ENCODE measurements at places on chromosomes 7 and 10.

GRCh38 chr7:149558149-149558861, 60.7 kb upstream of the ZNF746 start:
- ATAC-seq: no peak

GRCh38 chr7:7181519-7182155, 707 bp upstream of the C1GALT1 start:
- ATAC-seq: peak; percentile 72

DNA sequence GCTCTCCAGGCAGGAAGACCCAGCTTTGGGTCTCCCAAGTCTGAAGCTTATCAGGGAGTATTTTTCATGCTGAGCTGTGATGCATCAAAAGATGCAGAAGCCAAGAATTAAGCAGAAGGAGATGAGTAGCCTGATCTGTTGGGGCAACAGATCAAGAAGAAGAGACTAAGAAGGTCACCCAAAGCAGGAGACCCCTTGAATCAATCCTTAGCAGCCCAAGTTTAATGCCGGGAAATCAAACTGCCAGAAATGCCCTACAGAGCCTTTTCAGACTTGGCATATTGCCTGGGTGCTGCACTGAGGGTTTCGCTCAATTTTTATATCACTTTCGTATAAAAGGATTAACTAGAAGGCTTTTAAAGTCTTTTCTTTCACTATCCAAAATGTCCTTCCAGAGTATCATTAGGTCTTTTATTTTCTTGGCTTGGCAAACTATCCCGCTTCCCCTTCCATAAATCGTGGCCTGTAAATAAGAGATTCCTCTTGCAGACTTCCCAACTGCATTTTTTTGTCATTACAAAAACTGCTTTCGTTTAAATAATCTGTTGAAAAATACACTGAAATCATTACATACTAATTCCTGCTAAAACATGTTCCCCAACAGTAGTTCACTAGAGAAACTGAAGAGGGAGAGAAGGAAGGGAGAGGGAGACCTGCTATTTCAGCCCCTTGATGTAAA, 49.0 kb upstream of the STK17A start:
- ATAC-seq: no peak

- no peak for ATAC-seq
These were observed 63.4 kb downstream of the KIAA1549 start for GRCh38 chr7:138917771-138918170.

DNA sequence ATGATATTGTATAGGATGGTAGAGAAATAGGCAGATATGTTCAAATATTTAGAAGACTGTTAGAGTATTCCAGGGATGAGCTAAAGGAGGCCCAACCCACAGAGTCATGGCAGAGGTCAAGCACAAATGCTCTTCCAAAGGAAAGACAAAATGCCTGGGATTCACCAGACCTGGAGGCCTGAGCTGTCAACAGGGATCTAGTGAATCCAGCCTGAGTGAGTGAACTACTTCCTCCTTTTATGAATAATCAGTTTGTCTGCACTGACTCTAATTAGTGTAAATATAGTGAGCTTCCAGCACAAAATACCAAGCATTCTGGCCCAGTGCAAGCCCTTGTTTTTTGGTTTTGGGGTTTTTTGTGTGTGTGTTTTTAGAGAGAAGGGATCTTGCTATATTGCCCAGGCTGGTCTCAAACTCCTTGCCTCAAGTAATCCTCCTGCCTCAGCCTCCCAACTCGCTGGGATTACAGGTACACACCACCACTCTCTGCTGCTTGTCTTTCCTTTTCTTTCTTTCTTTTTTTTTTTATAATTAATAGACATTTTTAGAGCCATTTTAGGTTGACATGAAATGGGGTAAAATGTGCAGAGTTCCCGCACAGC, 244.4 kb downstream of the SKIDA1 start:
- no peak for ATAC-seq

- ATAC-seq: no peak
These were observed 310.3 kb upstream of the ZNF32 start for GRCh38 chr10:43958964-43959363.

DNA sequence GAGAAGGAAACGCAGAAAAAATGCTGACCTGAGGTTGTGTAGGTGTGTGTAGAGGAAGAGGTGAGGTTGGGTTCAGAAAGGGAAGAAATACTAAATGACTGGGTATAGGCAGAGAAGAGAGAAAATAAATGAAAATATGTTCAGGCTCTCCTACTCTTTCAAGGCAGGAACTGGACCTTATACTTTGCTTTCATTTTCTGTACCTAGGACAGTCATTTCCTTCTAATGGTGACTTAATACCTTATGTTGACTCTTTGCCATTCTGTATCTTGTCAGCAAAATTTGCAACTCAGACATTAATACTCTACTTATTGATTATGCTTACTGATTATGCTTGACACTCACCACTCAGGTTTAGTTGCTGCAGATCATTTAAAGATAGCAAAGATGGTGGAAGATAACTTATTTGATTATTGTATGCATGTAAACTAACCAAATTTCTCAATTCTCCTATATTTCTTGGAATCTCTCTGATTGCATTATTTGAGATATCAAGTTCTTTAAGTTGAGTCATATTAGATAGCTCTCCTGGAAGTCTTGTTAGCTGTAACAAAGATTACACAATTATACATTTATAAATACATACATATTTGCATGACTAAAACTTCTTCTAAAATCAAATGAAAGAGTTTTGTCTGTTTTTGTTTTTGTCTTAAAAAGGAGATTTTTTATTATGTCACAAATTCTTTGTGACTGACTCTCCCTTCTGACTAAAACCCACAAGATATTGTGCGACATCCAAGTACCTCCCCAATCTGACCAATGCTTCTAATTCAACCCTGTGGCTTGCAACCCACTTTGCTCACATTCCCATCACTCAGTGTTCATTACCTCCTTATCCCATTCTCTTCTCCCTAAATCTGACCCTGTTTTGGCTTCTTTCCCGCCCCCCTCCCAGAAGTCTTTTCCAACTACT, 20.0 kb downstream of the LRRD1 start:
- ATAC-seq: no peak

DNA sequence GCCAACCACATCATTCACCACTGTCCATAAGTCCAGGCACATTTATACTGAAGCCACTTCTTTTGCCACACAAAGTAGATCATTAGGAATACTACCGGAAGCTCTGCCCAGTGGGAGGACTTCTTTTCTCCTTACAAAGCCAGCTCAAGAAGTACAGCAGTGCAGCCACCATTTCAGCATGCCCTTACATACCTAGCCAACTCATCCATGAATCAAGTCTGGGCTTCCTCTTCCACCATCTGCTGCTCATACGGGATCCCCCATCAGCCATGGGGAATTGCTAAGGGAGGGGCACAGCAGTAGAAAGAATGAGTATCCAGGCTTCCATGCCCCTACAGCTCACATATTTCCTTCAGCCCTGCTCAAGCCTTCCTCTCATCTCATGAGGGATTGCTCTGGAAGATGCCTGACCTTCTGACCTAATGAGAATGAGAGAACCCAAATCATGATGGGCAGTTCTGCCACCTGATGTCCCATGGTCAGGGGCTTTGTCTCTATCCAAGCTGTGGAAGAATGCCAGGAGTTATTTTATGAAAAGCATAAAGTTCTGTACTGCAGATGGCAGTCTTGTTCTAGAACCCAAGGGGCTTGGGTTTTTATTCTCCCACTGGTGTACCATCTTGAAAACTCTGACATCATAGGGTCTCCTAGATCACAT, 39.5 kb downstream of the ACSM6 start:
- no peak for ATAC-seq

DNA sequence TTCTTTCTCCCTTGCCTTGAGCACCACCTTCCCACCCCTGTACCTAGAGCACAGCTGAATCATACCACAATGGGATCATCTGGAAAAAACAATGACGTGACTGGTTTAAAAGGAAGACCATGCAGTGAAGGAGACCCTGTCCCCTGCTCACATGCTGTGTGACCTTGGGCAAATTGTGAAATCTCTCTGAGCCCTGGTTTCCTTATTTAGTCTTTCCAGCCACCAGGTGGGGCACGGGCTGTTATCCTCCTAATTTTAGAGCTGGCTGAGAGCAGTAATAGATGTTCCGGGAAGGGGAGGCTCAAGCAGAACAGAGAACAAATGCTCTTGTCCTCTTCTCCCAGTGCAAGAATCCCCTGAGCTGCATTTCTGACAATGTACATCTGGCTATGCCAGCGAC, 198.3 kb downstream of the RPS24 start:
- ATAC-seq: no peak

GRCh38 chr7:96591900-96592676, 117.6 kb downstream of the SEM1 start:
- ATAC-seq: no peak

DNA sequence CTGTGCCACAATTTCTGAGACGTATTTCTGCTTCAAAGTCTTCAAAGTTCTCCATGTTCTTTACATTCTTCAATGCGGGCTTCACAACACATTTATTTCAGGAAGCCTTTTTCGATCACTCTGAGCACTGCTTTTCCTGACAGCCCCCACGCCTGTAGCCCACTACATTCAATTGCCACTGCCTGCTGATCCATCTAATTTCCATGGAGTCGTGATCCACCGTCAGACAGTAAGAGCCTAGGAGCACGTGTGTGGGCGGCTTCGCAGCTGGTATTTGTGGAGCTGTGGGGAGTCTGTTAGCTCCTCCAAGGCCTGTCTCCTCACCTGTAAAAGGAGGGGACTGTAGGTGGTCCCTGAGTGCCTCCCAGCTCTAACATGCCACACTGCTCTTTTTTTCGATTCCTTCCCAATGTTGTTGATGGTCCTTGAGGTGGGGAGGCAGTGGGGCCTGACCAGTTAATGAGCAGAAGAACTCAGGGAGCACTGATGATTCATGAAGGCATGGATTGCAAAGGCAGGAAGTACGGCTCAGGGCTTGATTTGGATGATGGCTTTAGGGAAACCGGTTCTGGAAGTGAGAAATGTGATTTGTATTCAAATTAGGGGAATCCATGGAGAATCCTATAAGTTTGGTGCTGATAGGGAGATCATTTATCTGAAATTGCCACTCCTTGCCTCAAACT, 401.1 kb upstream of the PODXL start:
- no peak for ATAC-seq

- no peak for ATAC-seq
These were observed 160.2 kb downstream of the IPMK start for GRCh38 chr10:58107506-58107905.

DNA sequence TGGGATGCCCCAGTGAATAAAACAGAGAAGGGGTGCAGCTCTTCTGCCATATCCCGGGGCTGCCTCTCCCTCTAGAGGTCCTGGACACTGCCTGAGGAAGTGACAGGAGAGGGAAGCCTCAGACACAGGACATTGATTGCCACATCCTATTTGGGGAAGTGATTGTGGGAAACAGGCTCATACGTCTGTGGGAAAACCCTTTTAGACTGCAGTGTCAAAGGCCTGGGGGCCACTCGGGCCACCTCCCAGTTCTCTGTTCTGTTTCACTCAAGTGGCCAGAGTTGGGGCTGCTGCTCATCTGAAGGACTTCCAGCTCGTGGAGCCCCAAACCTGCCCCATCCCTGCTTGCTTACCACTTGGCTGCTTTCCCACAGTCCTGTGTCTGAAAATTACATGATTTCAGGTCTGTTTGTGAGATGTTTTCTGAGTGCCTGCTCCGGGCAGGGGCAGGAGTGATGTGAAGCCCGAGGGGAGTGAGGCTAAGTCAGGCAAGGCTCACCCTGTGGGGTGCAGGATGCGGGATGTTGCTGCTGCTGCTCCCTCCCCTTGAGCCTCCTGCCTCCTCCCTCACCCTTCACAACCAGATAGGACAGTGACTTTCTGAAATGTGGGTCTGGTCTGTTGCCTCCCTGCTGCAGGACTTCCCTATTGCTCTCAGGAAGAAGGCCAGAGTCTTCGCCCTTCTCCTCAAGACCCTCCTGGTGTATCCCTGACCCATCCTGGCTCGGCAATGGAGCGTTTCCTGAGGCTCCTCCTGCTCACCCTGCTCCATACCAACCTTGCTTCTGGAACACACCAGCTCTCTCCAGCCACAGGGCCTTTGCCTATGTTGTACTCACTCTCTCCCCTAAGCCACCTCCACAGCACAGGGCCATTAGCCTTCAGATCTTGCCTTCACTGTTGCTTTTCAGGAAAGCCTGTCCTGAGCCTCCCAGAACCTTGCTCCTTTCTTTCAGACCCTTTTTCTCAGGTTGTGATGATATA, 58.4 kb downstream of the NEURL1 start:
- no peak for ATAC-seq

DNA sequence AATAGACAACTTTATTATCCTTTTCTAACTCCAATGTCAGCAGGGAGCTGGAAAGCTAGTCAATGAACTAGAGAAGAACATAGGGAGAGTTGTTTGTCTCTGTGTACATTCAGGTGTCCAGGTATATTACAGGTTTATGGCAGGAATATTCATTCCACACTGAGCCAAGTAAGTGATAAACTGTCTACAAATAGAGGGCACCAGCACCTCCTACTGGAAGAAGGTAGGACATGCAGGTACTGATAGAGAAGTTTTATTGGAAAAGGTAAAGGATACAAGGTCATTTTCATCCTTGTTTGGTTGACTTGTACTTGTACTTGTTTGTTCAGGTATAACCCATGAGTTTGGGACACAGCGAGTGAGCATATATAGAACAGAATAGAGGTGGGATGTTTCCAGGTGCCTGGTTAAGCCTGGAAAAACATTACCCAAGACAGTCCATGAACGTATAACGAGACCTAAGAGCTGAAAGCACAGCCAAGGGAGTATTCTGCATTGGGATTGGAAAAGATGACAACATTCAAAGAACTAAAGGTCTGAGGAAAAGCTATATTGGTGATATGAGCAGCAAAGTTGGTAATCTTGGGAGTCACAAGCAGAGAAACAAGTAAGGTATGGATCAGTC, 61.4 kb upstream of the PPP1R3C start:
- ATAC-seq: no peak

DNA sequence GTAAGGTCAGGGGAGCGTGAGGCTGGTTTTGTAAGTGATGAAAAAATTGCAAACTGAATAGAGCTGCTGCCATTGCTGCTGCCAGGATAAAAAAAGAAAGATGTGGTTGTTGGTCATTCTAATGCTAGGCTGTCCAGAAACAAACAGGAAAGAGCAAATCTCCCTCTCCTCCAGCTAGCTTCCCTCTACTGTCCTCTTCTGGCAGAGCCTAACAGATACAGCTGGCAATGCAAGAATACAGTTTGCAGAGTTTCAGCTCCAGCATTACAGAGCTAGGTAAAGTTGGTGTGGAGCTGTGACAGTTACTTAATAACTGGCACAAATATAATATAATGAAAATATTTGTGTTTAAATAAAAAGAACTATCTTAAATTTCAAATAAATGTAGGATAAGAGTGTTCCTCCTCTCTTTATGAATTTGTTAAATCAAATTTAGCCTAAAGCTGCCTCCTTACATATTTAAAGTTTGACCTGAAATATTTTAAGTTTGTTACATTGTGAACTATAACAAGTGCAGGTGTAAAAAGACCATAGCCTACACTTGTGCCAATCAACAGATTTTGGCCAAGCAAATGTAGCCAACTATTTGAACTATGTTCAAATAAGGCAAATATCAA, 407.7 kb downstream of the SH2D4B start:
- no peak for ATAC-seq

GRCh38 chr7:7582596-7582995, 15.9 kb downstream of the MIOS start:
- no peak for ATAC-seq

Measured in stimulated activated memory B cell treated with anti-CD40 and anti-IgM and Interleukin-4, amounts not matched to agents 10 μg/mL and 1 μg/mL and 100 μg/mL, for 72 hours (primary cell).